Chondrocyte (in vitro differentiated cells): ENCODE measurements at places on chromosomes 4 and X.

DNA sequence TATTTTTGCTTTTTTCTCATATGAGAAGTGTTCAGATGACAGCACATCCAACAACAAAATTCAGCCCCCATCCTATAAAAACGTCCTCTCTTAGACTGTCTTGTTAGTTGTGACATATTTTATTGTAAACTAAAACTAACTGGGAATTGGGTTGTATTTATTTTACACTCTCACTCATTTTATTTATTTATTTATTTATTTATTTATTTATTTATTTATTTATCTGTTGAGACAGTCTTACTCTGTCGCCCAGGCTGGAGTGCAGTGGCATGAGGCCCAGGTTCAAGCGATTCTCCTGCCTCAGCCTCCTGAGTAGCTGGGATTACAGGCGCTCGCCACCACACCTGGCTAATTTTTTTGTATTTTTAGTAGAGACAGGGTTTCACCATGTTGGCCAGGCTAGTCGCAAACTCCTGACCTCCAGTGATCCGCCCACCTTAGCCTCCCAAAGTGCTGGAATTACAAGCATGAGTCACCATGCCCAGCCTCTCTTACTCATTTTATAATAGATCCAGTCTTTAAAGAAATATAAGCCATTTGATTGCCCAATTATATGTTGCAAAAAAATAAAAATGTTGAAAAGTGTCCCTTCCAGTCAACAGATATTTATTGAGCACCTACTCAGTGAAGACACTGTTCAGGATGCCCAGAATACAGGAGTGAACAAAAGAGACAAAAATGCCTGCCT lies 44.6 kb downstream of the PALLD start:
- no peak for DNase-seq

DNA sequence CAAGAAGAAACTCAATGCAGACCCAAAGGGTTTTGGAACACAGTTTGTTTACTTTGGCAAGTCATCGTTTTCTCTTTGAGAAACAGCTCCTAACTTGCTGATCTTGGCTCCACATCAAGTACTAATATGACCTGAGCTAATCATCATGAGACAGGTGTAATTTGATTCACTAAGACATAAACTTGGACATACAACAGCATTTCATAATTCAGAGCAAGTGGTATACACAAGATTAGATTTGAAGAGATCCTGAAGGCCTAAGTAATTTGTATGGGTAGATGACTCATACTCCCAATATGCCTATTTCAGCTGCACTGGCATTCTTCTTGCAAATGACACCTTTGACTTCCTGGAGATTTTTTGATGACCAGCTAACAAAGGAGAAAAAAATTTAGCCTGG lies 1521.7 kb downstream of the RPA4 start:
- DNase-seq, result no peak

DNA sequence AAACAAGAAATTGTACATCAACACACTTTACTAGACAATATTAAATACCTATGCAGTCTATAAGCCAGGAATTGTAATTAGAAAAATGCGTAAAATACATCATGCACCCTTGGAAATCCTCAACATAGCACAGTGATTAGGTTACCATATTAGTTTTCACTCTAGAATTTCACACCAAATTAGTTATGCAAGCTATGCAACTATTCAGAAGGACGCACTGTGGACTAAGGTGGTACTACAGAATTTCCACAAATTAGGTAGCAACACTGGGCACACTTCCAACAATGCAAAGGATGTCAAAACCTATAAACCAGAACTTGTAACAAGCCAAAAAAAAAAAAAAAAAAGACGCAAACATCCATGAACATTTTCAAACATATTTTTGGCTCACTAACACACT lies 71.1 kb upstream of the ZCCHC13 start:
- DNase-seq, result no peak

- no peak for DNase-seq
These were observed 707.5 kb downstream of the PCDH7 start for GRCh38 chr4:31427691-31428090.

DNA sequence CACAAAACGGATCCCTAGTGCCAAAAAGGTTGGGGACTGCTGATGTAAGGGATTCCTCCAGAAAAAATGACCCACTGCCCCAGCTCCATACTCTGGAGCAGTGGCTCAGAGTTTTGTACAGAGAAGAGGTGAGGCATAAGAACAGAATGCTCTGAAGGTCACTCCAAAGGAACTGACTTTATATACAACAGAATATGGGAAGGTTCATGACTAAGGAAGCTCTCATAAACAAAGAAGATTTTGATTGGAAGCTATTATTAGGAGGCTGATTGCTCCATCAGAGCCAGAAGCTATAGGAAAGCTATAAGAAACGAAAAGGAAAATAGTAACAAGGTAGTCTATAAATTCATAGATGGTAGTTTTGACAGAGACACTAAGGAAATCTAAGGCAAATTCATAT lies 203.1 kb downstream of the SLC7A11 start:
- DNase-seq, result no peak

DNA sequence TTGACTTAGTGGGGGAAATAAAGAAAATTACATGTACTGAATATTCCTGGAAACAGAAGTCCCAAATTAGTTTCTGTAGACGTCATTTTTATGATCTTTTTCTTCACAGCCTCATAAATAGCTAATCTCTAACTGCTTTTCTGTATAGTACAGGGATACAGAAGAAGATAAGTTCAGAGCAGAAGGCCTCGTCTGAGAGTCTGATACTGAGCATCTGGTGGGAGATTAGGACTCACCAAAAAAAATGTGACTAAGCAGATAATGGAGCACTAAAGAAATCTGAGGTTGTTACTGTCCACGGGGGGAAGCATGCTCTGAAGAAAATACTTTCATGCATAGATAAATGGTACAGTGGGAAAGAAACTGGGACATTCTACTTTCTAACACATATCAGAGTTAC lies 115.3 kb upstream of the TRPC5 start:
- no peak for DNase-seq

DNA sequence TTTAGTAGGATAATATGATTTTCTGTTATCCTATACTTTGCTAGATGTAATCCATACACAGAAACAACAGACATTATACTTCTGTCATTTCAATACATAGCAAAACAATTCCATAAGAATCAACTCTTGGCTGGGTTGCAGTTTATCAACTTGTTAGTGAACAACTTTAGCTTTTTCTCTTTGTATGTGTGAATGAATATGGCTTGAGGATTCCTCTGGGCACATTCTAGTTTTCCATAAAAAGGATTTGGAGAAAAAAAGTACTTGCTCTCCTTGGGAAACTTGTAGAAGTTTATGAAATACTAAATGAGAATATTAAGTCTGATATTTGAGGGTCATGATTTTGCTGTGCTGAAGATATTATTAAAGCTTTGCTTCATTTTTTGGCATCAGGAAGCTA lies 210.7 kb upstream of the GIMD1 start:
- no peak for DNase-seq

- no peak for DNase-seq
These were observed 1138.8 kb downstream of the ARAP2 start for GRCh38 chr4:35105486-35105885.

- DNase-seq, result no peak
These were observed 32.9 kb upstream of the DCX start for GRCh38 chrX:111444881-111445280.

DNA sequence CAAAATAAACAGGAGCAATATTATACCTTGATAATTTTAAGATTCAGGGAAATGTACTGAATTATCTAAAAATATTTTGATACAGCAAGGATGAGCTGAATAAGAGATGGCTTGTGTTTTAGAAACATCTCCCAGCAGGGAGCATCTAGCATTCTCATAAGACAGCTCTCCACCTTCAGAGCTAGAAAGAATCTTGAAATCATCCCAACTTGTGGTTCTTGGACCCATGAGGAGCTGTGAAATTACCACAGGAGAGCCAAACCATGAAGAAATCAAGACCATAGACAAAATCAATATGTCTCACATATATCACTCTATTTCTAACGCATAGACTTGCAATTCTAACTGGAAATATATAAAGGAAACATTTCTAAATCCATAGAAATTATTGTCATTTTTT lies 210.6 kb upstream of the DKK2 start:
- no peak for DNase-seq

GRCh38 chr4:55754754-55755350 lies 64.7 kb upstream of the EXOC1L start:
- no peak for DNase-seq

GRCh38 chrX:148290041-148290440 lies 210.4 kb upstream of the AFF2 start:
- no peak for DNase-seq
